Tibial artery (tissue), 4 donors: ENCODE measurements at places on chromosomes 5 and 9.

DNA sequence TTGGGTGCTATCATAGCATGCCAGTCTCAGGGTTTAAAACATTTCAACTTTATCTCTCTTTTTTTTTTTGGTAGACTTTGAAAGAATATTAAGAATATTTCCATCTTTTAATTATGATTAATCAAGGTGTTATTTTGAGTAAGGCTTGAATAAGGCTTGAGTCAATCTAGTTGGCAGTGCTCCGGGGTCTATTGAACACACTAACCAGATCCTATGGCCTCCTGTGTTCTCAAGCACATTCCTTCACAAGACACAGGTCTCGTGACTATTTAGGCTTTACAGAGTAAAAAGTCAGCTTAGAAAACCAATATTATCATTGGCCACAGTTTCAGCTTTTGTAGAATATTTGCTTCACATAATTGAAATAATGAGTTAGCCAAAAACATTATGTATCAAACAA, 151.2 kb downstream of the ARHGEF28 start:
- no peak for DNase-seq

DNA sequence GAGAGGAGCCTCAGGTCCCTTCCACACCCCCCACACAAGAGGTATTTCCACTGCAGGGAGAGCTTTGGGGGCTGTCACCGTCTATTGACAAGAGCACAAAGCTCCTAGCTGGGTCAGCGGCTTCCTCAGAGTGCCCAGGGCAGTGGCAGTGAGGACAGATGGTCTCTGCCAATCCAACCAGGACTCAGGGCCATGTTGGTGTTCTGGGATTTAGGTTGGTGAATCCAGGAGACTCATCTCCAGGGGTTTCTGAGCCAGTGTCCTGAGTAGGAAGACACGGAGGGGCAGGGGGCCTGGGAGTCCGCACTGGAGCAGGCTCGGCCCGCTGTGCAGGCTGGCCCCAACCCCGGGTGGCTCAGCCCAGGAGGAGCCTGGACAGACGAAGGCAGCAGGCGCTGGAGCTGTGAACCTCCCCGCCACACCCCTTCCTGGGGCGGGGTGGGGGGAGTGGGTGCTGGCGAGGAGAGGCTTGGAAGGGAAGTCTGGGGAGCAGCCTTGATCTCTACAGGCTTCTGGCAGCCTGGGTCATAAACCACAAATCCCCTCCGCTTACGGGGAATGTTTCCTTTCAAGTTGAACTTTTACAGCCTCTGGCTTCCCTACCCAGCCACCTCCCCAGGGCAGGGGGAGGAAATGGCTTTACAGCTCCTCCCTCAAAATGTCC, 19.6 kb downstream of the CRB2 start:
- no peak for DNase-seq

DNA sequence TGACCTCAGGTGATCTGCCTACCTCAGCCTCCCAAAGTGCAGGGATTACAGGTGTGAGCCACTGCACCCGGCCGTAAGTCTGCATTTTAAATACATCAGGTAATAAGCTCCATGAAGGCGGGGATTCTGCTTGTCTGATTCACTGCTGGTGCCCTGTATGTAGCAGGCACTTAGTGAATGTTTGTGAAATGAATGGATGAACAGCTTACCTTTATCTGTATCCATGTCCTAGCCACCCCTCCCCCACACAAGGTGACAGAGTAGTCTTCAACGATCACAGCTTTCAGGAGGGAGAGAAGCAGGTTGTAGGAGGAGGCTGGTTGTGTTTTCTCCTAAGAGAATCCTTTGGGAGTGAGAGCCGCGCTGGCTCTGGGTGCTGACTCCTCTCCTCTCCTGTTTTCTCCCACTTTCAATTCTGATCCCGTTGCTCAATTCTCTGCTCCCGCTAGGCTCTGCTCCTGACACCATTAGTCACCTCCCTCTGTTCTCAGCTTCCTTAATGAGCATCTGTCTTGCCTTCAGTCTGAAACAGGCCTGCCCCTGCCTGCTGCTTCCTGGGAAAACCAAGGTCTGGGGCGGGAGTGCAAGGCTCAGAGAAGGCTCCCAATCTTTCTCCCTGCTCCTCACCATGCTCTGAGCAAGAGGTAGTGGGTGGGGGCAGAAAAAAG, 88.8 kb upstream of the CTNNA1 start:
- no peak for DNase-seq

GRCh38 chr5:83562791-83563557, 91.4 kb downstream of the VCAN start:
- DNase-seq: no peak

- no peak for DNase-seq
Observed at GRCh38 chr5:96175090-96175489, 213.4 kb upstream of the ELL2 start.

GRCh38 chr5:136013559-136013958, 15.2 kb upstream of the TGFBI start:
- no peak for DNase-seq
